ENCODE measurements at places on chromosomes 2 and 18. TPM values are rescaled to one million over a fixed set of nuclear protein-coding genes. Genes with fewer than 3 reads are reported as not detected.

The ALPP gene
- total RNA-seq, result not detected

The TNFAIP6 gene
- total RNA-seq, result 15.9 TPM

The CFAP65 gene
- total RNA-seq, result 4.8 TPM

The SERPINB7 gene
- not detected for total RNA-seq

The MLPH gene
- 29.3 TPM for total RNA-seq

The NPAS2 gene
- 7.3 TPM for total RNA-seq

The LONRF2 gene
- total RNA-seq, result 17.0 TPM

The UGT1A5 gene
- not detected for total RNA-seq

The GAREM2 gene
- 8.7 TPM for total RNA-seq

The FBXO48 gene
- 1.3 TPM for total RNA-seq

The GAL3ST2 gene
- total RNA-seq, result 0.50 TPM

The TMEM247 gene
- not detected for total RNA-seq

The FBXO36 gene
- 10.6 TPM for total RNA-seq

The BOD1L2 gene
- not detected for total RNA-seq

The MYO7B gene
- 1.8 TPM for total RNA-seq

Measured in spinal cord (tissue), 10 donors.